ENCODE measurements at places on chromosomes 5 and 9. TPM values are rescaled to one million over a fixed set of nuclear protein-coding genes. Genes with fewer than 3 reads are reported as not detected.

CXCL14 gene
- 24.2 TPM for total RNA-seq

GRCh38 chr5:80326468-80326867 is 6.7 kb downstream of the SPZ1 start:
- DNase-seq, result no peak

TAS2R1 gene
- not detected for total RNA-seq

DNA sequence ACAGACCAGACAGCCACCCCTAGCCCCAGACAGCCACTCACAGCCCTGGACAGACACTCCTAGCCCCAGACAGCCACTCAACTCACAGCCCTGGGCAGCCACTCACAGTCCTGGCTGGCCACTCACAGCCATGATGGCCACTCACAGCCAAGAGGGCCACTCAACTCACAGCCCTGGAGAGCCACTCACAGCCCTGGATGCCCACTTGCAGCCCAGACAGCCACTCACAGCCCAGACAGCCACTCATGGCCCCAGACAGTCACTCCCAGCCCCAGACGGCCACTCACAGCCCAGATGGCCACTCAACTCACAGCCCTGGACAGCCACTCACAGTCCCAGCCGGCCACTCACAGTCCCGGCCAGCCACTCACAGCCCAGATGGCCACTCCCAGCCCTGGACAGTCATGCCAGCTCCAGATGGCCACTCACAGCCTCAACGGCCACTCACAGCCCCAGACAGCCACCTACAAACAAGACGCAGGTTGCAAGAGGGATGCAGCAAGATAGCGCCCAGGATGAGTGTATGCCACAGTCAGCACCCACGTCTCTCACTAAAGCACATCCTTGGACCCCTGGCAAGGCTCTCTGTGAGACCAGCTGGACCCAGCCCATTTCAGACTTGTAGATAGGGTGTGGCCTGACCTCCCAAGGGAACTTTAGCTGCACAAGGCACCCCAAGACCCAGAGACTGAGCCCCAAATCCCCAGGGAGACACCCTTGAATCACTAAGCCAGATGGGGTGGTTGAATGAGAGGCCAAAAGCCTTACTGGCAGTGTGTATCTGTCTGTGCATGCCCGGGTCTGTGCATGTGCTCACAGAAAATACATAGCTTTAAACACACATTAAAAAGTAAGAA is 22.4 kb downstream of the ZDHHC11B start:
- DNase-seq, result no peak

DNA sequence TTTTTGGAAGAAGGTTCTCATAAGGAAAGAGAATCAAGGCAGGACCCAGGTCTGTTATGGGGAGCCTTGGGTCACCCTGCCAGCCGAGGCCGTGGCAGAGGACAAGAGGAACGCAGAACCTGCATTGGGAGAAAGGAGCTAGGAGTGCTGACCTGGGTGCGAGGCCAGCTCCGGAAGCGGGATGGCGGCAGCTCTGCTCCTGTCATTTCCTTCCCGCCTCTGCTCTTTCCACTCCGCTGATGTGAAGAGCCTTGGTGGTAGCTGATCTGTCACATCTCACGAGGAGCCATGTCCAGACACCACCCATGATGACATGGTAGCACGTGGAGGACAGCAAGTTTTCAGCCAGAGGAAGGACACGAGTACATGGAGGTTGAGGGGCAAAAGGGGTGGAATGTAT is 109.5 kb upstream of the COL5A1 start:
- no peak for DNase-seq

SLC6A19 gene
- total RNA-seq, result 92.8 TPM

GFI1B gene
- 2.6 TPM for total RNA-seq

CEL gene
- 0.87 TPM for total RNA-seq

DNA sequence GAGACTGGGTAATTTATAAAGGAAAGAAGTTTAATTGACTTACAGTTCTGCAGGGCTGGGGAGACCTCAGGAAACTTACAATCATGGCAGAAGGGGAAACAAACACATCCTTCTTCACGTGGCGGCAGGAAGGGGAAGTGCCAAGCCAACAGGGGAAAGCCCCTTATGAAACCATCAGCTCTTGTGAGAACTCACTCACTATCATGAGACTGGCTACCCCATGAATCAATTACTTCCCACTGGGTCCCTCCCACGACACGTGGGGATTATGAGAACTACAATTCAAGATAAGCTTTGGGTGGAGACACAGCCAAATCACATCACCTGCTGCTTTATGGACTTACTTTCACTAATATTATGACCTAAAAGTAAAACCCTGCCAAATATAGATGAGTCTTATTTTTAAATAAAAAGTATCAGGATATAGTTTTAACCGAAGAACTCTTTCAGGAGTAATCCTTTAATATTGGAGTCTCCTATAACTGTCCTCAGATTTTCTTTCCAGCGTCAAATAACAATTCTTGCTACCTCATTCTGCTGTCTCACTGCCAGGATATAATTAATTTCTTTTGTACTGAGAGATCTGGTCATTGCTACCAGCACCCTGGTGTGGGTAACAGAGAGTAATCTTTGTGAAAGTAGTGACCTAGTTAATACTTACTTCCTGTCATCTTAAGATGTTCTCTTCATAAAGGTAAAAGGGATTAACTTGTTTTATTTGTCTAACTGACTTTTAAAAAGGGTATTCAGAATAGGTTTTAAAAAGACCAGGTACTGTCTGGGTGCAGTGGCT is 68.6 kb downstream of the NLN start:
- DNase-seq, result no peak

DNA sequence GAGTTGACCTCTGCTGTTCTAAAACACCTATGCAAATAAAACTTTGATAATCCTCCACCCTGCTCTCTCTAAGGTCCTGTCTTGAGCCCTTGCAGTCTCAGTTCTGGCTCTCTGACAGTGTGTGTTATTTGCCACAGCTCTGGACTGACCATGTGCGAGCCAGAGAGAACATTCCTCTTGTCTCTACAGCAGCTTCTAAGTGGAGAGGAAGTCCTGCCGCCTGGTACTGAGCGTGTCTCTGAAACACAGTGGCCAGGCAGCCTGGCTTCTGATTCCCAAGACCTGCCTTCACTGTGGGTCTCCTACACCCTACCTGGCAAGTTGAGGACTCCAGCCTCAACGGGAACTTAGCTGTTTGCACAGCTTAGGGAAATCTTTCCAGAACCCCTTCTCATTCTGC is 61.6 kb downstream of the ENTREP1 start:
- DNase-seq, result no peak

DNA sequence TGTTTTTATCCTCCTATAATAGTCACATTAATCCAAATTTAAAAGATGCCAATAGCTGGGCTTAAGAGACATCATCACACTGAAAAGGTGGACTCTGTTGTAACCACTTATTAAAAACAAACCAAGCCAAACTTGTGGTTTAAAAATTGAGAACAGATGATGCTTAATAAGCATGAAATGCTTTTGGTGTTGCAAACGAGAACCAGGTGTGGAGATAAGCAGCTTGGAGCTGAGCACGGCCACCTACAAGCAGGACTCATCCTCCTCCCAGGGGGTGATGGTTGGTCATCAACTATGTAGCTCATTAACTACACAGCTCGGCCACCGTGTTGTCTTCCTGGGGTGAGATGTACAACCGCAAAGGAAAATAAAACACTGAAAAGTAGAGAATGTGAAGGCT is 154.4 kb downstream of the NPR3 start:
- DNase-seq, result no peak

DNA sequence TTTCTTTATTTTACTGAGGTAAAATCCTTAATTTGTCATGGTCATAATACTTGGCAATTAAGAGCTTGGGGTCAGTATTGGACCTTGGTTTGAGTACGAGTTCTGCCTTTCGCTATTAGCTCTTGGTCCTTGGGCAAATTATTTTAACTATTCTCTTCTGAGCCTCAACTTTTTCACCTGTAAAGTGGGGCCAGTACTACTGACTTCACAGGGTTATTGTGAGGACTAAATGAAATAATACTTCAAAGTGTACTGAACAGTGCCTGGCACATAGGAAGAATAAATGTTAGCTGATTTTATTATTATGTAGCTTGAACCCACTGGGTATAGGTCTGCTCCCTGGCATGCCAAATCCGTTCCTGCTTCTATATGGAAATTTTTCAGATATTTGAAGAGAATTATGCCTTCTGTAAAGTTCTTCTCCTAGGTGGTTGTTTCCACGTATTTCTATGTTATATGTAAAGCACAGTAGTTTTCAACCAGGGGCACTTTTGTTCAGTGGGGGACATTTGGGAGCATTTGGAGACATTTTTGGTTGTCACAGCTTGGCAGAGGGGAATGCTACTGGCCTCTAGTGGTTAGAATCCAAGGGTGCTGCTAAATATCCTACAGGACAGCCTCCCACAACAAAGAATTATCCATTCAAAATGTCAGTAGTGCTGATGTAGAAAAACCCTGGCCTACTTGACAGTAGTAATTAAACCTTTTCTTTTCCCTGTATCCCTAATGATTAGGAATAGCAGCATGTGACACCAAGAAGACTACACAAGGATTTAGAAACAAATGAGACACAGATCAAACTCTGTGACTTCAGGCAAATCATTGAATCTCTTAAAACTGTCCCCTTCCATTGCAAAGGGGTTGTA is 4.5 kb downstream of the RCL1 start:
- DNase-seq, result no peak

NXNL2 gene
- total RNA-seq, result not detected

SPRY4 gene
- 10.7 TPM for total RNA-seq

DNA sequence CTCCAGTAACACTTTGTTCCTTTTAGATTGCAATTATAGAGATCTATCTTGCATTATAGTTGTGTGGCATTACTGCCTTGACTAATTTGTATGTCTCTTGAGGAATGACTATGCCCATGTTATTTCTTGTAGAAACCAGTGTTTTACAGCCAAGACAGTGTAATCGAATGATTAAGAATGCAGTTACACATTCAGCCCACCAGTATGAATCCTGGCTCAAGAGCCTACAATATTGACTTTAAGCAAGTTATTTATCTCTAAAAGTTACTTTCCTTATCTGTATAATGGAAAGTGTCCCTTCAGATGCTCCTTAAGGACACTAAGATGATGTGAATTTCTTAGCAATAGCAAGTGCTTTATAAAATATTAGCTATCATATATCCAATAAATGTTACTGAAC is 9.7 kb upstream of the SNX24 start:
- DNase-seq, result no peak

- peak; percentile 40 for DNase-seq
These were observed 220.7 kb upstream of the MSX2 start for GRCh38 chr5:174503461-174504265.

- DNase-seq, result no peak
These were observed 4.2 kb upstream of the PFN3 start for GRCh38 chr5:177404641-177405179.

GRCh38 chr9:23220171-23220570 is 605.9 kb downstream of the ELAVL2 start:
- no peak for DNase-seq

MGAT1 gene
- total RNA-seq, result 117 TPM

DNA sequence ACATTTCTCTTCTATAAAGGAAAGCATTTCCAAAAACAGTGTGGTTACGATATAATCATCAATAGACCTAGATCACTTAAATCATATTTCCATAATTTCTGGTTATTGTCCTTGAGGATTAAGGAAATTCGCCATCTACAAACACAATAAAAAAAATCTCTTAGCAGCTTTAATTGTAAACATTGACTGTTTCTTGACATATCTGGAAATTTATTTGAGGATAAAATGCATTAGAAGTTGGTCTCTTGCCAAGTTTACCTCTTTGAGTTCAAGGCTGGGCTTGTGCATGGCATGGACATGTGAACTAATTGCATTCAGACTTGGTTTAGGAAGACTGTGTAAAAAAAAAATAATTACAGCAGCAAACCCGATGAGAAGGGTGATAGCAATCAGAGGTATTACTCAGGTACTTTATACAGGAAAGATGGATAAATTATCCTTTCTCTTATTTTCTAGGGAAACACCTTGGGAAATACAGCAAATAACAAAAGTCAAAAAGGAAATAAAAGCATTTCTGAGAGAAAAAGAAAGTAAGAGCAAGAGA is 237.9 kb downstream of the SLF1 start:
- no peak for DNase-seq

DNA sequence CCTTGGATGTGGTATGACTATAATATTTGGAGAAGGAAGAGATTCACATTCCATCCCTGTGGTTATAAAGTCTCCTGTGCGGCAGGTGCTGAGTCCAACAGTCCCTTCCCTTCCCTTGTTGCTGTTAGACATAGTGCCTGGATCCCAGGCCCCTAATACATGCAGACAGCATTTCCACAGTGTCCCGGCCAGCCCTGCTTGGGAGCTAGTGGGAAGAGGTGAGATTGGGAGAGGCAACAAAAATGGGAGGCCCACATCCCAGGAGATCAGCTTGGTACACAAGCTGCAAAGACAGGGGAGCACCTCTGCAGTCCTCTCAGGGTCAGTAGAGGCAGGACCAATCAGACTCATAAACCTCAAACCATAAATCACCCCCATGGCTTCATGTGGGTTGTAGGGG is 3.3 kb upstream of the NEURL1B start:
- peak; percentile 30 for DNase-seq

DNA sequence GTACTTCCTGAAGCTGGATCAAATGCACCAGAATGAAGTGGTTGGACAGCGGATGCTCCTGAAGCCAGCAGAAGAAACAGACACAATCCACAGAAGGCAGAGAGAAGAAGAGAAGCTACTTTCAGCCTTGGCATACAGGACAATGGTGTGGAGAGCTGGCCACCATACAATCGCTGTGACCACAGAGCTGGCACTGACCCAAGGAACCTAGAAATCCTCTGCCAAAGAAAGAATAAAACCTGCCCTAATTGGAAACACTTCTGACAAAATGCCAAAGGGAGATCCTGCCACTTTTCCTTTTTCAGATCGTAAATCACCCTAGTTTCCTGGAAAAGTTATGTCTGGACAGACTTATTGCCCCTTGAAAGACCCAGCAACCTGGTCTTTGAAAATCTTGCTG is 77.8 kb downstream of the BAAT start:
- DNase-seq, result no peak

PCDHB4 gene
- 0.35 TPM for total RNA-seq

DNA sequence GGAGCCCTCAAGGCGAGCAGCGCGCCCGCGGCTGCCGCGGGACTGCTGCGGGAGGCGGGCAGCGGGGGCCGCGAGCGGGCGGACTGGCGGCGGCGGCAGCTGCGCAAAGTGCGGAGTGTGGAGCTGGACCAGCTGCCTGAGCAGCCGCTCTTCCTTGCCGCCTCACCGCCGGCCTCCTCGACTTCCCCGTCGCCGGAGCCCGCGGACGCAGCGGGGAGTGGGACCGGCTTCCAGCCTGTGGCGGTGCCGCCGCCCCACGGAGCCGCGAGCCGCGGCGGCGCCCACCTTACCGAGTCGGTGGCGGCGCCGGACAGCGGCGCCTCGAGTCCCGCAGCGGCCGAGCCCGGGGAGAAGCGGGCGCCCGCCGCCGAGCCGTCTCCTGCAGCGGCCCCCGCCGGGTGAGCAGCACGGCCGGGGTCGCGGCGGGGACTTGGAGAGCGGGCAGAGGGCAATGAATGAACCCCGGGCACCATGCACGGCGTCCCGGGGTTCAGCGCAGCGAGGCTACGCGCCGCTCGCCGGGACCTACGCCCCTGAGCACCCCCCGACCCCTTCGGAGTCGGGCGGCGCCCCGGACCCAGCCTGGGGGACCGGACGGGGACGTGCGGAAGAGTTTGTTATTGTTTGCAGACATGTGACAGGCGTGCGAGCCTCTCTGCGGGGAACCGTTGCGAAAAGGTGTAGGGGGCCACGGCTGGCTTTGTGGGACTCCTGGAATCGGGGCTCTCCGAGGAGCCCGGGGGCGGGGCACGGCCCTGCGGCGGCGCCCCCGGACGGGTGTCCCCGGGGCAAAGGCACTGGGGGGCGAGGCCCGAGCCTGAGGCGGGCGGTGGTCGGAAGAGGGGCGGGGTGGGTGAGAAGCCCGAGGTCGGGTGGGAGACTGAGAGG is 553 bp downstream of the MAP3K1 start:
- peak; percentile 73 for DNase-seq

All from mucosa of descending colon (tissue), 3 donors.